Bone marrow (tissue), 2 donors: ENCODE measurements at places on chromosomes 2 and 18.
A peak's percentile ranks its signal among the peaks of the same experiment; 100 is the strongest.

- DNase-seq = no peak
Measured at GRCh38 chr2:236286873-236287545, 22.8 kb upstream of the ASB18 start.

DNA sequence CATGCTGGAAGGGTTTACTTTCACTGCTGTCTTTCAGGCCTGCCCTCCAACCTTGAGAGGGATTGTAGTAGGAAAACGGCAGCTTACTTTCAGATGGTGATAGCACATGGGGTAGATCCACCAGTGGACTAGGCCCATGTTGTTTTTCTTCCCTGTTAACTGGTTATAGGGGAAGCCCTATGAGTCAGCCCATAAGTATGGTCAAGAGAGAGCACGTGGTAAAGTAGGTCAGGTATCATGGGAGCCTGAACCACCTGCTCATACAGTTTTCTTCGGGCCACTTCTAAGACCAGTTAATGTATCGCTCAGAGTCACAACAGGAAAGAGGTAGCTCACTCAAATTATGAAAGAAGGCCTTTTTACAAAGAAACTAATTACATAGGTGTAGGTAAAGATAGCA, 33.0 kb downstream of the PDK1 start:
- no peak for DNase-seq

- DNase-seq = no peak
Measured at GRCh38 chr2:239035997-239036731, 188.3 kb downstream of the TWIST2 start.

GRCh38 chr2:37449761-37450296, 105.4 kb downstream of the QPCT start:
- DNase-seq = no peak

- DNase-seq = no peak
Measured at GRCh38 chr18:57660961-57661360, 39.3 kb upstream of the NARS1 start.

- DNase-seq = no peak
Measured at GRCh38 chr18:61892683-61893308, at the start of gene RNF152. Gene RNF152, minus strand, starts transcription at chr18:61893007. Its CDS starts 76,544 bp downstream, at chr18:61816463.

- DNase-seq = no peak
Measured at GRCh38 chr2:15728245-15728938, 136.7 kb downstream of the DDX1 start.

- DNase-seq = no peak
Measured at GRCh38 chr2:215556979-215557378, 121.1 kb upstream of the FN1 start.

- DNase-seq = no peak
Measured at GRCh38 chr2:239160226-239161143, 240.3 kb downstream of the HDAC4 start.

GRCh38 chr18:63787673-63788072, 12.5 kb downstream of the SERPINB7 start:
- no peak for DNase-seq

DNA sequence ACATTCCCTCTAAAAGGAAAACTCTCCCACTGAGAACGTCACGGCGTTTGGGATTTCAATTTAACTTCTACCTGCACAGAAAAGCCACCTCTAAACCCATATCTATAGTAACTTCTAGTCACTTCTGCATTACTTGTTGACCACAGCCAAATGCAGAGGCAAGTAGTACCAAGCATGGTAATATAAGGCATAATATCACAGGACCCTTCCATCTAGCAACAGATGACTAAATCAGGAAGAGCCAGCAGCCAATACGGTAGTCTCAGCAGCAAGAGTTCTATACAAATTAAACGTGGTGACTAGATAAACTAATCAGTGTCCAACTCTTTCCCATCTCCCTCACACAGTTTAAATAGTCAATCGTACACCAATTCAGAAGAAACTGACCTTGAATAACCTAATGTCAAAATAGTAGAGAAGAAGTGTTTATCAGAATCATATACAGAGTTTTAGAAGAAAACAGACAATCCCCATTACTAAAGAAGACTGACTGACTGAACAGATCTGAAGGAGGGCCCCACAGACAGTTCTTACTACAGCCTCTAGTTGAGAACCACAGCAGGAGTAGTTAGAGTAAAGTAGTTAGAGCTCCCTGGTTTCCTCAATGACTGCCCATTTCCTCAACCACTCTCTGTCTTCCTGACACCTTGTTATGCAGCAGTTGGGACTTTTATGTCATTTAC, 30.0 kb downstream of the MEMO1 start:
- peak; percentile 68 for DNase-seq
